ENCODE measurements at places on chromosomes 11 and 22.

DNA sequence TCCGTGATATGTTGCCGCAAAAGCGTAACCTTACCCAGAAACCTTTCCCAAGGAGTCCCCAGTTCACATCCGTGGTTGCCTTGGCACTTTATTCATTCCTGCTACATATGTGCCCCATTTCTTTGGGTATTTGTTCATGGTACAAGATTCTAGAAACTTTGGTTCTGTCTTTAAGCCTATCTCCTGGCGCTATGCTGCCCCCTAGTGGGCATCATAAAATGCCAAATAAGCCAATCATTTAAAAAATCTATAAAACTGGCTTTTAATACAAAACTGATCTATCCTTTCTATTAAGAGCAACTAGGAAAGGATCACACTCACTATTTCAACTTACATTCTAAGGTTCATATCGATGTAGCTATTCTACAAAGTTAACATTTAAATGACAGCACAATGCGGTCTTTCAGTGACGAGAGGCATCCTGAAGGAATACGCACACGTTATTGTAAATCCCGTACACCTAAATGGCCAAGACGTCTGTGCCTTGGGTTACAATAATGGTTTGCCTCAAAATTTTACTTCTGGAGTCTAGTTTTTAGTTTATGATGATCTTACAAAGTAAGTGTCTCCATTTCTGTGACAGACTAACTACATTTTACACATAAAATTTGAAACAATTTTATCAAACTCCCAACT, 16.2 kb downstream of the PIWIL3 start:
- peak; percentile 26 for DNase-seq

DNA sequence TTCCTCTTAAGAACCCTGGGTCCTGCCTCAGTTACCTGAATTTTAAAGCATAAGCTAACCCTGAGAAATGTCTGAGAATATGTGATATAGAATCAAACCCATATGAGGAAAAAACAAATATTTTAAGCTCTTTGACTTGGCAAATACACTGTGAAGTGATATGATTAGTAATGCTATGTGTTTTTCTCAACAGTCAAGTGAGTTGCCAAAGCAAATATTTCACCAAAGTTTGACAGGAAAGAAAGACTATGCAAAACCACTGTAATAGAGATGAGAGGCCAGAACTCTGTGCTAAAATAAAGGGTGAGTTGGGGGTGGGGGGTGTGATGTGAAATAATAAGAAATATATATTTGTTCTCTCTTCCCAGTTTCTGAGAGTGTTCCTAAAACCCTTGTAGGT, 613.5 kb upstream of the CCDC179 start:
- DNase-seq, result no peak

GRCh38 chr22:33271390-33272161, 213.4 kb upstream of the SYN3 start:
- no peak for DNase-seq

GRCh38 chr11:32053151-32053888, 37.6 kb upstream of the RCN1 start:
- DNase-seq, result no peak

- DNase-seq, result peak; percentile 63
Observed at GRCh38 chr11:128472128-128473089, 114.9 kb downstream of the ETS1 start.

GRCh38 chr11:12642040-12642439, 32.2 kb upstream of the TEAD1 start:
- DNase-seq, result no peak

- no peak for DNase-seq
Observed at GRCh38 chr11:19597876-19598275, 114.8 kb upstream of the NAV2 start.

DNA sequence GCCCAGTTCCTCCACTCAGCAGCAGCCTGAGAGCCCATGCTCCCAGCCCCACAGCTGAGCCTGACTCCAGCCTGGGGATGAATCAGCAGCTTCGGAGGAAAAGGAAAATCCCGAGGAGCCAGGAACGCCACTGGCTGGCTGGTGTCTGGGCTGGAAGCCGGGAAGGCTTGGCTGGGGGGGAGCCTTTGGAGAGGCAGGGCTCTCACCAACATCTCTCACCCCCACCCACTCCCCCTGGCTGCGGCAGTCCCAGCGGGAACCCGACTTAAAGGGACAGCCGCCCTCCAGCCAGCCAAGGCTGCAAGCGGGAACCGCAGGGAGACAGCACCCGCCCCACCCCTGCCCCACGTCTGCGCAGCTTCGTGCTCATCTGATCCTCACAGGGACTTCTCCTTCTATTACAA, 28.4 kb downstream of the KIAA0930 start:
- DNase-seq, result no peak

DNA sequence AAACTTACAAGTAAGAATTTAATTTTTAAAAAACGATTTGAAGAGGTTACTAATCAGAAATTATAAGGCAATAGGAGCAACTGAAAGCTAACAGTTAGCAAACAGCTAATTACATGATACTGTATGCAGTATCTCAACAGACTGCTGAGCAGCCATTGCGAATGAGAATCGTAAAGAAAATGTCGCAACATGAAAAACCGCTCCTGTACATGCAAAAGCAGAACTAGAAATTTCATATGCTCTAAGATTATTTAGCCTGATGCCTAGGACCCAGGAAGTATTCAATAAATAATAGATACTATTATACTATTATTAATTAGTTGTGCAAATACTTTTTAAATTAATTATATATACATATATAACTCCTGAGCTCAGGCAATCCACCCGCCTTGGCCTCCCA, 48.7 kb upstream of the EP300 start:
- no peak for DNase-seq

- no peak for DNase-seq
Observed at GRCh38 chr11:129937592-129938238, 42.3 kb upstream of the NFRKB start.

DNA sequence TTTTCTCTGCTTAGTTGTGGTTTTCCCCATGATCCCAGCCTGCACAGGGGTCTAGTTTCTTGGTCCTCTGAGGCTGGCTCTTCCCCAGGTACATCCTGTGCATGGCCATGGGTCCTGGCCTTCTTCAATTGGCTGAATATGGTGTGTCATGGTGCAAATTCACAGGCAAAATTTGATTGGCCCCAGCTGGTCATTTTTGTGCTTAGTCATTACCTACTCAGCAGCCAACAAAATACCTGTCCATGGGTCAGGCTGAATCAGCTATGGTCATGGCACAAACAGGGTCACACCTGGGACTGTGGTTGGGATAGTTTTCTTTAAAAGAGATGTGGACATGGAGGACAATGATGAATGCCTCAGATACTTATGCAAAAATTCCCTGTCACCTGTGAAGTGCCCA, 85.7 kb downstream of the CSNK2A3 start:
- DNase-seq, result no peak

DNA sequence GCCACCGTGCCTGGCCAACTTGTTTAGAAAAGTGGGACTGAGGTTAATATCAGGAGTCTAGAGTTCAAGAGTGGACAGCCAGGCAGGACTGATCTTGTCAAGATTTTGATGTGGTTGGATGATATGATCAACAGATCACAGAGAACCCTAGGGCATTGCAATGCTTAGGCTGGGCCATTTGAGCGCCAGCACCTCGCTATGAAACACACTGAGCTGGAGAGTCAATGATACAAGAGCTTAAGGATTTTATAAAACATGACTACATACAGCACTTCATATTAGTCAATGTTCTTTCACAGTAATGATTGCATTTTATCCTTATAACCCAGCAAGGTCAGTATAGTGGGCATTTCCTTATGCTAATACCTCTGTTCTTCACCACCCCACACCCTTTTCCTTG, 15.4 kb upstream of the PEX26 start:
- DNase-seq, result no peak

DNA sequence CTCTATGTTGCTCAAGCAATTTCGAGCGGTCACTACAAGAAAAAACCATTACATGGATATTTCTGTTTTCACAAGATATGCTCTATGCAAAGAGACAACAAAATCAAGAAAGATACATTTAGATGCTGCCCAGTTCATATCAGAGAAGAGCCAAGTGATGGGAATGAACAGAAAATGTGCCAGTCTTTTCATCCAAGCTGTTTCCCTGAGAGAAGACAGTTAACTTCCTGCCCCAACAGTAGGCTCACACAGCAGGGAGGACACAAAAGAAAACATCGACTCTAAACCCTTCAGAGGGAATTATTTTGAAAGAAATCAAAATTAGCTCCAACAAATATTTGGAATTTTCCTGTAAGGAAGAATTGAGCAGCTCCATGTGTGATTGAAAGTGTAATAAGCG, 11.6 kb downstream of the JAML start:
- DNase-seq, result no peak

DNA sequence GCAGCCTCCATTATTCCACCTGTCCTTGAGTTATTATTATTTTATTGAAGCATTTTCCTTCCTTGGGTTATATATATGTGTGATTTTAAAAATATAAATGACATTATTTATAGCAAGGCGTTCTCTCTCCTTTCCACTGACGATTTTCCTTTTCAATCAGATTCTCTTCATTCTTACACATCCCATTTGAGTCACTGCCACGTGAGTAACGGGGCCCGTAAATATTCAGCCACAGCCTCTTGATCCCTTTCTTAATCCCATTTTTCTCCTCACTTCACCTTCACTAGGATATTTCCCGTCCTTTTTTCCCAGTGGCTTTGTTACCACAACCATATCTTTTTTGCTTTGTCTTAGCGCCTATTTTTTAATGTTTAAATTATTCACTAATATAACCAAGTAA, 396.2 kb downstream of the NTM start:
- DNase-seq, result no peak

GRCh38 chr11:82315093-82315492, 418.6 kb downstream of the FAM181B start:
- DNase-seq, result no peak

DNA sequence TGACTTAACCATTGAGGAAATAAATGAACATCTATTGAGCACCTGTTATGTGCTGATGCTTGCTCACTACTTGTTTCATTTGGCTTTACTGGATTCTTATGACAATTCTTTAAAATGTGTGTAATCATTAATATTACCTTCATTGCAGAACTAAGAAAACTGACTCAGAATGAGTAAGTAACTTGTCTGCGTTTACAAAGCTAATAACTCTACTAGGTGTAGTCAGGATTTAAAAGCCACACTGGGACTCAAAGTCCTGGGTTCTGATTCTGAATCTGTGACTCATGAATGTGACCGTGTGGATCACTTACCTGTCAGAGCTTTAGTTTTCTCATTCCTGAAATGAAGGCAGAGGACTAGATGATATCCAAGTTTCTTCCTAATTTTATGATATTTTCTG, 23.4 kb upstream of the KIRREL3 start:
- DNase-seq, result no peak

Measured in CD8-positive, alpha-beta memory T cell (primary cell).